Lower lobe of right lung (tissue), 2 donors: ENCODE measurements at places on chromosomes 2 and 18. TPM values are rescaled to one million over a fixed set of nuclear protein-coding genes. Genes with fewer than 3 reads are reported as not detected.

Gene FKBP1B
- total RNA-seq: 16.4 TPM

DNA sequence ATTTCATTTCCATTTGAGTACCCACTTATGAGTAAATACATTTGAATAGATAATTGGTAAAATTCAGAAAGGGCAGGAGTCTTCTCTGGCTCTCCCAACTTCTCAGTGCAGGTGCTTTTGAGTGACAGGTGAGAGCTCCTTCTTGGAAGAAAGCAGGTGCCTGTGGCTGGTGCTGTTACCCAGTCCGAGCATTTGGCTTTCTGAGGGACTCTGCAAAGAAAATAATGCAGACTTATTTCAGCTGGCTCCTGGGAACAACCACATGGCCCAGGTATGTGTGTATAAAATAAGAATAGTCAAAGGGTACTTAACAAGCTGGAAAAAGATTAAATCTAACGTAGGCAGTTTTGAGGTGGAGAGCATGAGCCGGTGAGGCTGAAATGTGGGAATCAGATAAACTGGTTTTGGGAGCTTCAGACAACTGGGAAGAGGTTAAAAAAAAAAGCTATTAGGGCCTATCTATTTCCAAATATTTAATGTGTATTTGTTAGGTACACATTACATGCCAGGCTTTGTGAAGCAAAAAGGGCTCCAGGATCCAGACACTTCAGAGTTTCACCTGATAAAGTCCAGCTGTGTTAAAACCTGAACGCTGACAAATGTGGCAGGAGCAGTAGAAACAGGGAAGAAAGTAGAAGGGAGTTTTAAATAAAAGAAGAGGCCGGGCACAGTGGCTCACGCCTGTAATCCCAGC, 20.6 kb downstream of the ZNF236 start:
- H3K36me3 ChIP-seq: no peaks in the 10 kb centered on the region
- H3K27ac ChIP-seq: no peak overlapping the region
- DNase-seq: no peak
- H3K4me1 ChIP-seq: peaks cover 5% of the 10 kb centered on the region

- peaks cover 6% of the 10 kb centered on the region for H3K4me1 ChIP-seq
- H3K36me3 ChIP-seq: no peaks in the 10 kb centered on the region
- DNase-seq: no peak
Observed at GRCh38 chr2:69604026-69604678, 39.4 kb downstream of the AAK1 start.

DNA sequence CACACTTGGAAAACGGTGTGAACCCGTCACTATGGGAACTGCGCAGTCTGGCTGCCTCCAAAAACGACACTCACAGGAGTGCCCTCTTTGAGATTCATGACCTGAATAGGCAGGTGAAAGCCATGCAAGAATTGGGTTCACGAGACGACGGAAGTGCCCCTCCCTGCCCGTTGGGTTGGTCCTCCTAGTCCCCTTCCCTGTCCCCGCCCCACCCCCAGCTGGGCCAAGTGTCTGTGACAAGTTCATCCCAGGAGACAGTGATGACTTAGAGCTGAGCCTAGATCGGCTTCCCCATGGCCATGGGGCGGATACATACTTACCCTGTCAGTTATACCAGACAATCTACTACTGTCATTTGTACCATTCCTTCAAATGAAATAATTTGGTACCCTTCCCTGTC, 1137.7 kb upstream of the CHAC2 start:
- H3K4me3 ChIP-seq: no peak overlapping the region
- no peaks in the 10 kb centered on the region for H3K27me3 ChIP-seq
- no peaks in the 10 kb centered on the region for H3K36me3 ChIP-seq

DNA sequence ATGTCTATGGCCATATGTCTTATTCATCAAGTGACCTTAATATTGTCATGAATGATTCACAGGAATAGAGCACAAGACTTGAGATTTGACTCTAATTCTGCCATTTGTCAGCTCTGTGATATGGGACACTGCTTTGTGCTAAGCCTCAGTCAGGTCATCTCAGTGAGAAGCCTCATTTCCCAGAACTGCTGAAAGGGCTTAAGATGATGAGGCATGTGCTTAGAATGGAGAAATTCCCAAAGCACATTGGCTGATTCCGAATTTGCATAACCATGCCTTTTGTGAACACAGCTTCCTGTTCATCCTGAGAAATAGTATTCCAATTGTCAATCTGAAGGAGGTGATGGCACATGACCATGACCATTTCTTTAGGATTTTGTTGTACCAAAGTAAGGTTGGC, 218.1 kb downstream of the ALK start:
- no peak overlapping the region for H3K4me3 ChIP-seq
- no peaks in the 10 kb centered on the region for H3K4me1 ChIP-seq
- no peaks in the 10 kb centered on the region for H3K27me3 ChIP-seq
- H3K27ac ChIP-seq: no peak overlapping the region
- no peaks in the 10 kb centered on the region for H3K36me3 ChIP-seq
- DNase-seq: no peak

- H3K27ac ChIP-seq: no peak overlapping the region
- H3K27me3 ChIP-seq: no peaks in the 10 kb centered on the region
- no peaks in the 10 kb centered on the region for H3K36me3 ChIP-seq
- no peak overlapping the region for H3K4me3 ChIP-seq
- H3K4me1 ChIP-seq: no peaks in the 10 kb centered on the region
Observed at GRCh38 chr2:50953021-50953420, 78.9 kb downstream of the NRXN1 start.

- no peak overlapping the region for H3K27ac ChIP-seq
- no peaks in the 10 kb centered on the region for H3K4me1 ChIP-seq
- no peaks in the 10 kb centered on the region for H3K27me3 ChIP-seq
- DNase-seq: no peak
- no peak overlapping the region for H3K4me3 ChIP-seq
Observed at GRCh38 chr2:11705063-11705462, 35.1 kb upstream of the NTSR2 start.

DNA sequence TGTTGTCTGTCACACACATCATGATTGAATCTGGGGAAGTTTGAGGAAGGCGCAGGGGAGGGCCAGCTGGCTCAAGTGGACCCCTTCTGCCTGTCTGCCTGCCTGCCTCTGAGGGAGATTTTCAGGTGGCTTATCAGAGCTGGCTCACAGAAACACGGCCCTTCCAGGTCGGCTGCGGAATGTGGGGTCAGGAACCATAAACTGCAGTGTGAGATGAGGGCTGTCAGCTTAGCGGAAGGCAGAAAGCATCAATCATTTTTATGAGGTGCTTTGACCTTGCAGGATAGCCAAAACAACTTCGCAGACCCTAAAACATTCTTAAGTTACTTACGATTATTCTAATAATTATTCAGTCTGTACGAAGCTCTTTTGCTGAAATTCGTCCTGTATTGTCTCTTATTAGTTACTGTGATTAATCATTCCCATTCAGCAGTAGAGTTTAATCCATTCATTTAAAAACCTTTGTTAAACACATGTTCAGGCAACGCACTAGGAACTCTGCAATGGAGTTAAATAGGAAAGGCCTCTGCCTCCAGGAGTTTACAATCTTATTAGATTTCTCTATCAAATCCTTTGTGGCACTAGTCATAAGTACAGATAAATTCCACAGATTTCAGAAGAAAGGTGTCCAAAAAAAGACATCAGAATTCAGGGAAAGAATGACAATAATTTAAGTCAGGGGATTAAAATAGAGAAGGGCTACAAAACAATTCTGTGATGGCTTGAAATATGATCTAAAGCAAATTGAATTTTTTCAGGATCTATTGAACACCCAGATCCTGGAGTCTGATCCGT, 371.6 kb downstream of the HRH4 start:
- no peaks in the 10 kb centered on the region for H3K36me3 ChIP-seq
- no peaks in the 10 kb centered on the region for H3K27me3 ChIP-seq
- H3K4me1 ChIP-seq: no peaks in the 10 kb centered on the region

DNA sequence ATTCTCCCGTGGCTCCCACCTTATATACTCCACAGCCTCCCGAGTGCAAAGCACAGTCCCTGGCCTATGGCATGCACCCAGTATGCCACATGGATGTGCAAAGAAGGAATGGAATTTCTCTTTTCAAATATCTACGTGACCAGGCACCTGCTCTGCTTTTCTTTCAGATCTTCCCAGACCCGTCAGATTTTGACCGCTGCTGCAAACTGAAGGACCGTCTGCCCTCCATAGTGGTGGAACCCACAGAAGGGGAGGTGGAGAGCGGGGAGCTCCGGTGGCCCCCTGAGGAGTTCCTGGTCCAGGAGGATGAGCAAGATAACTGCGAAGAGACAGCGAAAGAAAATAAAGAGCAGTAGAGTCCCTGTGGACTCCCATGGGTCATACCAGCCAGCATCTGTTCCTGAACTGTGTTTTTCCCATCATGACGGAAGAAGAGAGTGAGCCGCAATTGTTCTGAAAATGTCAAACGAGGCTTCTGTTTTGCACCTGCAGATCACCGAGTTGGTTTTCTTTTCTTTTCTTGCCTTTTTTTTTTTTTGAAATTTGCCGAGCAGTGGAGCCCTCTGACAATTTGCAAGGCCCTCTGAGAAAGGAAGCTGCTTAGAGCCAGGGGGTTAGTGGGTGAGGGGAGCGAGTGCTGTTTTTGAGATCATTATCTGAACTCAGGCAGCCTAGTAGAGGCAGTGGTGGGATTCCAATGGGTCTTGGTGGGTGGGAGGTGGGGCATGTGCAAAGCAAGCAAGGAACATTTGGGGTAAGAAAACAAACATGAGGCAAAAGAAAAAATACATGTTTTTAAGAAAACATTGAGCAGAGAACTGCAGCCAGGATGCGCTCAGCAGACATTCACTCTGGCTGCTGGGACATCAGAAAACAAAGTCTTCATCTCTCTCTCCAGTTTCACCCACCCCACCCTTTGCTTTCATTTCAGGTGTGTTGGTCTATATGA, 26.2 kb downstream of the LBH start:
- H3K36me3 ChIP-seq: peaks cover 32% of the 10 kb centered on the region
- H3K4me3 ChIP-seq: no peak overlapping the region
- no peaks in the 10 kb centered on the region for H3K27me3 ChIP-seq
- DNase-seq: no peak

GRCh38 chr18:38963943-38964660, 1398.5 kb upstream of the CELF4 start:
- H3K36me3 ChIP-seq: no peaks in the 10 kb centered on the region
- H3K4me1 ChIP-seq: no peaks in the 10 kb centered on the region
- no peak for DNase-seq
- no peaks in the 10 kb centered on the region for H3K27me3 ChIP-seq
